ACHN (cell line): ENCODE measurements at places on chromosomes 3 and 15.
A peak's percentile ranks its signal among the peaks of the same experiment; 100 is the strongest.

GRCh38 chr3:141087778-141088130 lies 36.6 kb downstream of the SPSB4 start:
- no peak for DNase-seq

DNA sequence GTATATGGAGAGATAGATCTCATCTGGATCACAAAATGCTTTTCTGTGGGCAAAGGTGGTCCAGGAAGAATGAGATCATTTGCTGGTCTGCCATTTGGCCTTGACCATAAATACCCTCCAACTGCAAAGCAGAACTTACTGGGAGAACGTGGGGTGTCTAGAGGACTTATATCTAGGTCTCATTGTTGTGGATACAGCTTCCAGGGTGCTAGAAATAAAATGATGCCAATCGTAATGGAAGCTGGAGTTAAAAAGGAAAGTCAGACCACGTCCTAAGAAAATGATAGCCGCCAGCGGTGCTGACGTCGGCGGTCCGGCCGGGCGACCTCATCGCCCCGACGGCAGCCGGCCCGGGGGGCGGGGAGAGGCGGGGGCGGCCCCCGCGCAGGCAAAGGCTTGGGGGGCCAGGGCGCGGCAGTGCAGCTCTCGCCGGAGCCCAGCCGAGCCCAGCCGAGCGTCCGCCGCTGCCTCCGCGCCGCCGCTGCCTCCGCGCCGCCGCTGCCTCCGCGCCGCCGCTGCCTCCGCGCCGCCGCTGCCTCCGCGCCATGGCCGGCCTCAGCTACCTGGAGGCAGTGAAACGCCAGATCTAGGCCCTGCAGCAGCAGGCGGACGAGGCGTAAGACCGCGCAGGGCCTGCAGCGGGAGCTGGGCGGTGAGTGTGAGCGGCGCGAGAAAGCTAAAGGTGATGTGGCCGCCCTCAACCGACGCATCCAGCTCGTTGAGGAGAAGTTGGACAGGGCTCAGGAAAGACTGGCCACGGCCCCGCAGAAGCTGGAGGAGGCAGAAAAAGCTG lies 89.5 kb downstream of the EOMES start:
- DNase-seq = peak; percentile 63

DNA sequence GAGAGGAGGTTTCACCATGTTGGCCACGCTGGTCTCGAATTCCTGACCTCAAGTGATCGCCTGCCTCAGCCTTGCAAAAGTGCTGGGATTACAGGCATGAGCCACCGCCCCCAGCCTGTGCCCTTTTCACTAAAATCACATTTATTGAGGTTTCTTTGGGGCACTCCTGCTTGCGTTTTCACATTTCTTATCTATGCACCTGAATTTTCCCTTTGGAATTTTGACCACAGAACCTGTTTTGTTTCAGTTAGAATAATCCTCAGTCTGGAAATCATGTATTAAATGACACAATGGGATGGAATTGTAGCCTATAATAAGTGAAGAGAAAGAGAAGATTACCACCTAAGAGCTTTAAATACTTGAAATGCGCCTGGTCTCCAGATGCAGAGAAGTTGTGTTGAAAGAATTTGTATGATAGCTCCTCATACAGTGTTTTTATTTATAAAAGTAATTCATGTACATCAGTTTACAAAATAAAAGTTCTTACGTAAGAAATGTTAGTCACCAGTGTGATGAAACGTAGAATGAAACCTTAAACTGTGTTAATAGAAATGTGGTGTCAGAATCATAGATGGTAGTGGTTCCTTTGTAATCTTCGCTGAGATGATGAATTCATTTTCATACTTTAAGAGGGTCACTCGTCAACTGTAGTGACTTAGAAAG lies 107.0 kb downstream of the TCF12 start:
- DNase-seq = no peak

GRCh38 chr3:42229942-42230688 lies 35.9 kb downstream of the CCK start:
- DNase-seq = peak; percentile 45
